ENCODE measurements at places on chromosomes 13 and 19.

DNA sequence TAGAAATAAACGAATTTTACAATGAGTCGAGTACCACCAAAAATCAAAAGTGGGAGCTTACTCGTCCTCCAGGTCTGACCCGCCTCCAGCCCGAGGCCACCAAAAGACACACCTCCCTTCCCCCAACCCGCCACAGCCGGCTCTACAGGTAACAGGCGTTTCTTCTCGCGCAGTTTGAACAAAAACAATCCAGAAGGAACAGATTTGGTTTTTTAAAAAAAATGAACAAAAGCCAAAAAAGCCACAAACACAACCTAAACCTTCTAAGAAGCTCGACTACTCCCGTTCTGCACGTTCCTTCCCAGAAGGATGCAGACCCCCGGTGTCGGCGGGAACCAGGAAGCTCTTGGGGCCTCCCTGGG is 671 bp downstream of the ZDHHC20 start:
- DNase-seq = peak; percentile 64

DNA sequence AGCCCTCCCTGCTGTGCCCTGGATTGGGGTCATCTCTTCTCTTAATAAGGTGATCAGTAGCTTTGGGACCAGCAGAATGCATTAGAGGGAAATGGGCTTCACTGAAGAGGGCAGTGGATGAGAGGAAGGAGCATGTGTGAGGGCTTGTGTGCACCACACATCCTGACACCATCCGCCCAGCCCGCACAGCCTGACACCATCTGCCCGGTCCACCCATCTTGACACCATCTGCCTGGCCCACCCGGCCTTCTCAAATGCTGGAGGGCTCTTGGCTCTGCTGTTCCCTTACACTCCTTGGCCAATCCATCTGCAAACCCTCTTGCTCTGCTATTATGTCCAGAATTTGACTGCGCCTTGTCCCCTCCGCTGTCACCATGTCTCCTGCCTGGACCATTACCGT is 41.8 kb downstream of the BICRA start:
- no peak for DNase-seq

GRCh38 chr19:47765523-47766358 is 12.8 kb upstream of the SELENOW start:
- DNase-seq = peak; percentile 83

DNA sequence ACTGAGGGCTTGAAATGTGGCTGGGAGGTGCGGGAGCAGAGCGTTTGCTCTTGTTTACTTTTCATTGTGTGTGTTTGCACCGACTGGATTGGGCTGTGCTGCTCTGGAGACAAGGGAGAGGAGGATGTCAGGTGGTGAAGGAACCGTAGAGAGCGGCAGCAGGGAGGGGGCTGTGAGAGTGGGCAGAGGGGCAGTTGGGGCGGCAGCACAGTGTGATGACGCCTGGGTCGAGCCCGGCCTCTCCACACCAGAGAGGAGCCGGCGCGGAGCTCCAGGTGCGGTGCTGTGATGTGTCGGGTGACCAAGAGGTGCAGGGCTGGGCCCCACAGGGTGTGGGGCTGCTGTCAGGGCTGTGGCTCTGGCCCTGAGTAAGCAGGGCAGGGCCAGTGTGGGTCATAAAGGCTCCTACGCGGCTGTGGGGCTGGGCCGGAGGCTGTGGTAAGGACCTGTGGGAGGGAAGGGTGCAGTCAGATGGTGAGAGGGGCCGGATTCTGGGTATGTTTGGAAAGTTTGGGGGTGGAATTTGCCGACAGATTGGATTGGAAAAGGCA is 10.5 kb downstream of the NAXD start:
- no peak for DNase-seq

DNA sequence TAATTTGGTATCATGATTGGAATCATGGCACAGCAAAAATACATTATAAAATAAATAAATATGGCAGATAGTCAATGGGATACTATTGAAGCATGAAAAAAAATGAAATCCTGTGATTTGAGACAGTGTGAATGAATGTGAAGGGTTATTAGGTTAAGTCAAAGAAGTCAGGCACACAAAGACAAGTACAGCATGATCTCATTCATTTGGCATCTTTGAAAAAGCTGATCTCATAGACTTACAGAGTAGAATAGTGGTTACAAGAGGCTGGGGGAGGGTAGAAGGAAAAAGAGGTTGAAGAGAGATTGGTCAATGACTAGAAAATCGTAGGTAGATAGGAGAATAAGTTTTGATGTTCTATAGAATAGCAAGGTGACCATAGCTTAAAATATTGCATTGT is 295.1 kb upstream of the SLITRK5 start:
- DNase-seq = no peak

DNA sequence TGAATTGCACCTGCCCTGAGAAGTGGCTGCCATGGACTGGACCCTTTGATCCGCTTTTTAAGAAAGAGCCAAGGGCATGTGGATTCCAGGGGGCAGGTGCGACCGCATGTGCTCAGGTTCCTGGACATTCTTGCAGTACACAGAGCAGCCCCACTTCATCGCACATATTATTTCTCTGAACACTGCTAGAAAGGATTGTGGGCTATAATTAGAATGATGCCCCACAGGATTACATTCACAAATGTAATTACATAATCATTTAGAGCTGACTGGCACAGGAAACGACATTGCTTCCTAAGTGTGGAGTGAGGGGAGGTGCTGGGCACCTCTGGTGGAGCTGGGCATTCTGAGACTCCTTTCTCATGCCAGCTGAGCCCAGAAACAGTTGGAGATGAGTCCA is 37.5 kb upstream of the VSTM2B start:
- peak; percentile 18 for DNase-seq

DNA sequence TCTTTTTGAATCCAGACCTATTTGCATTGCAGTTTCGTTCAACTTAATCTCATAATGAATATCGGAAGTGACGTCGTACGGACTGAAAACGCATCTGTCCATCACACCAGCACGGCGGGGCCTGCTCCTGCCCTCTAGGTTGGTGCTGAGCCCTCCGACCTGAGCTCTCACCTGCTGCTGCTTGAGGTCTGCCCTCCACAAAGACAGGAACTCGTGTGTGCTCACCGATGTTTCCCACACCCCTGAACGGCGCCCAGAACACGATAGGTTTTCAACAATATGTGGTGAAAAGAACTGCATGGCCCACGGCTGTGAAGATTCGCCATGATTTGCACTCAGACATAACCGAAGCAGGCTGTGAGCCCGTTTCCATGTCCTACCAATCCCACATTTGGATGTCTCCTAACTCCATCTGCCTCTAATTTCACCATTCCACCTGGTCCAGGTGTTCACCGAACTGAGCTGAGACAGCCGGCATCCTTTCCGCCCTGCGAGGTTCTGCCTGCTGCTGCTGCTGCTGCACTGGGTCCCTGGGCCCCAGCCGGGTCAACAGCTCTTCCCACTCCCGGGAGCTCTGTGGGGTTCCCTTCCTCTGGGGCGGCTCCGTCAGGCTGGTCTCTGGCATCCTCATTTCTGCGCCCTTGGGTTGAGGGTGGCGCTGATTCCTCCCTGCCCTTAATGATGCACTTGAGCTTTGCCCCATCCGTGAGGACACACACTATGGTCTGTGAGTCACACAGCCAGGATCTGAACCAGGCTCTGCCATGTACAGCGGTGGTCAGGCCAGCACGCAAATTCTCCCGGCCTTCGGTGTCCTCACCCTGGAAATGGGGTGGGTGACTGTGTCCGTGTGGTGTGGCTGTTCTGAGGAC is 20.9 kb downstream of the GRTP1 start:
- DNase-seq = peak; percentile 31

DNA sequence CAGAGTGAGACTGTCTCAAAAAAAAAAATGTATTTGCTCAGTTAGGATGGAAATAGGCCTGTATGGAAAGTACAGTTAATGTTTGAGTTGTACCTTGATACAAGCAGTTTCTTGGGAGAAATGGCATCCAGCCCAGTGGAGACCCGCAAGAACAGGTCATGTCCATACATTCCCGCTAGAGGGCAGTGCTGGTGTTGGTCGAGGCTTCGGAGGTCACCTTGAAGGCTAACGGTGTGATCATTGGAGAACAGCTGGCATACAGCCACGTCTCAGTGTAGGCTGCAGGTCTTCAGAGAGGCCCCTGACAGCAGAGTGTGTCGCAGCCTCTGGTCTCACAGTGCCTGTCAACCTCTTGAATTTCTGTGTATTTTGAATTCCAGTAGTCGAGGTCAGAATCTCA is 7.5 kb downstream of the ZNF610 start:
- no peak for DNase-seq

- no peak for DNase-seq
Observed at GRCh38 chr13:53545340-53545941, 516.8 kb downstream of the OLFM4 start.

GRCh38 chr19:43628646-43629326 is 9.4 kb upstream of the ZNF428 start:
- no peak for DNase-seq

- DNase-seq = no peak
Observed at GRCh38 chr13:105346141-105346775, 1189.2 kb downstream of the EFNB2 start.

DNA sequence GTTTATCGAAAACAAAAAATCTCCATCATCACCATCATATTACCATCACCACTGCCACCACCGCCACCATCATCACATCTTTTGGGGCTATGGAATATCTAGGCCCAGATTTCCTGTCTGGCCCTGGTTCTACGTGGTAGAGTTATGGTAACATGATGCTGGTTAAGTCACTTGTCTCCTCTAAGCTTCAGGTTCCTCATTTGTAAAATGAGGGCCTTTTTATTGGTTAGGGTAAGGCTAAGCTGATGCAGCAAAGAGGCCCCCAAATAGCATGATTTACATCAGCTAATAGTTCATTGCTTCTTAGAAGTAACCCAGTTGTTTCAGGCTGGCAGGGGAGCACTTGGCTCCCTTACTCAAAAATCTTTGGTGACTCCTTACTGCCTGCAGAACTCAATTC is 37.9 kb downstream of the PCDH8 start:
- DNase-seq = no peak

DNA sequence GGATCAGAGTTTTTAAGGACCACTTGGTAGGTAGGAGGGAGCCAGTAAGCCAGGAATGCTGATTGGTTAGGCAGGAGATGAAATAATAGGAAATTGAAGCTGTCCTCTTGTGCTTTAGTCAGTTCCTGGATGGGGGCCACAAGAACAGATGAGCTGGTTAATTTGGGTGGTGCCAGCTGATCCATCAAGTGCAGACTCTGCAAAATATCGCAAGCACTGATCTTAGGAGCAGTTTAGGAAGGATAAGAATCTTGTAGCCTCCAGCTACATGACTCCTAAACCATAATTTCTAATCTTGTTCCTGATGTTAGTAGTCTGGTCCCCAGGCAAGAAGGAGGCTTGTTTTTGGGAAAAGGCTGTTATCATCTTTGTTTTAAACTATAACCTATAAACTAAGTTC is 117.9 kb upstream of the GPR12 start:
- DNase-seq = no peak

- no peak for DNase-seq
Observed at GRCh38 chr19:37505958-37506386, 767 bp upstream of the ZNF793 start.

DNA sequence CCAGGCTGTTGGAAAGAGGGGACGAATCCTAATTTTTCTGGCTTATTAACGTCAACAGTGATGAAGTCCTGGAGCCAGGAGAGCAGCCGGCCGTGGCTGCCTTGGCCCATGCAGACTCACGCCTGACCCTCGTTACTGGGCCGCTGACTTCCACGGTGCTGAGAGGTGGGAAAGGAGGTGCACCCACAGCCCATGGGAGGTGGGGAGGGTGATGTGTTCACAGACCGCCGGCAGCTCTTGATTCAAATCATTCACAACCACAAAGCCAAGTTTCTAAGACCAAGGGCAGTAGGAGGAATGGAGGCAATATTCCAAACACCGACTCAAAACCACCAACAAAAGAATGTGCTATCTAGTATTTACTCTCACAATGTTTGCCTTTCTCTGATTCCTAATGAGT is 24.3 kb downstream of the COL4A2 start:
- DNase-seq = no peak

GRCh38 chr19:42468273-42468796 is 25.6 kb upstream of the CXCL17 start:
- no peak for DNase-seq

GRCh38 chr13:45185286-45185685 is 15.6 kb downstream of the KCTD4 start:
- no peak for DNase-seq

- DNase-seq = no peak
Observed at GRCh38 chr19:38294090-38294489, 10.0 kb upstream of the C19orf33 start.

DNA sequence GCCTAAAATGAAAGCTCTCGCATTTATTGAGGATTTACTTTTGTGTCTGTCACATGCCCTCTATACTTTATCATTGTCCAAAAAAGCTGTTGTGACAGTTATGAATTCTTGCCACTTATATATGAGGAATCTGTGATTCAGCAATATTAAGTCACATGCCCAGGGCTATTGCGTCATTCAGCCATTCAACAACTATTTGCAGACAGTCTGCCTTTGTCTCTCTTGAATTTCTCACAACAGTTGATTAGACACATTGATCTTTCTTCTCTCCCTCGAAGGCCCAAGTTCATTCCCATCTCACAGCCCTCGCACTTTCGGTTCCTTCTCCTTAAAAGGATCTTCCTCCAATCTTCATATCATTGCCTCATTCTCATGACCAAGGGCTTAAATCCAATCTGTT is 342.6 kb downstream of the MZT1 start:
- no peak for DNase-seq

DNA sequence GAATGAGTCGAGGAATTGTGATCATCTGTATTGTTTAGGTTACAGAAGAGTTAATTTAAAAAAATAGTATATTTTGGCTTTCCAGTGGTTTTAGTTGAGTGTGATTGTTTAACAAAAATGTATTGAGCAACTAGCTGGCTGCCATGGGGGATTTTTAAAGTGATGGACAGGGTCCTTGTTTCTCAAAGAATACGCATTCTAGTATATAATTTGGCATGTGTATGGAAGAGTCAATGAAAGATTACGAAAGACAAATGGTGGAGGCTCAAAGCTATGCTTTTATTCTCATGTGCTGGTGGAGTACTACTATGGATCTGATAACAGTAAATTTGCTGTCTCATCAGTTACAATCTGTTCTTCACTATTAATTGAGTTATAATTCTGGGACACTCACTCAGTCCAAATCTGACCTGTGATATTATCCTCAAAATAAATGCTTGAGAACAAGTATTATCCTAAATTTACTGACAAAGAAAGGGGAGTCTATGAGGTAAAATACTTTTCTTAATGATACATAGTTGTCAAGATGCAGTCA is 240.0 kb downstream of the GPC6 start:
- DNase-seq = no peak

All from sciatic nerve (tissue), 2 donors.